ENCODE measurements at places on chromosomes 7 and 10.
A peak's percentile ranks its signal among the peaks of the same experiment; 100 is the strongest.

GRCh38 chr10:73639286-73639685 is 2.0 kb downstream of the MYOZ1 start:
- DNase-seq = no peak

DNA sequence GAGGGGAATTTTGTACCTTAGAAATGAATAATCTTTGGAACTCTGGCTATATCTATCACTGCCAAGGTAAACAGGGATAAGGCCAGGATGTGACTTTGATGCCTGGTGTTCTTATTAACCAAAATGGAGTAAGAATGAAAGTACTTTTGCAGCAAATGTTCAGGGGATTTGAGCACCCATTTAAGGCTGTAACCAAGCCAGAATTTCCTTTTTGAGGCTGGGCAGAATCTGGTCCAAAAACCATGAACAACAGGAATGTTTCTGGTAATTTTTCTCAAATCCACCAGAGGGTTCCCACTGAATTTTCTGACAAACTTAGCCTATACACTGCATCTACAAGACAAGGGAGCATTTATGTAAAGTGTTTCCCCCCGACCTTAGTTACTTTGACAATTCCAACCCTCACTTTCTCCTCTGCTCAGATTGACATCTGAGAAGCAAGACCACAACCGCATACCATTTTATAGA is 120.6 kb downstream of the BAMBI start:
- DNase-seq = no peak

GRCh38 chr7:14630048-14630447 is 272.5 kb downstream of the DGKB start:
- peak; percentile 8 for DNase-seq

DNA sequence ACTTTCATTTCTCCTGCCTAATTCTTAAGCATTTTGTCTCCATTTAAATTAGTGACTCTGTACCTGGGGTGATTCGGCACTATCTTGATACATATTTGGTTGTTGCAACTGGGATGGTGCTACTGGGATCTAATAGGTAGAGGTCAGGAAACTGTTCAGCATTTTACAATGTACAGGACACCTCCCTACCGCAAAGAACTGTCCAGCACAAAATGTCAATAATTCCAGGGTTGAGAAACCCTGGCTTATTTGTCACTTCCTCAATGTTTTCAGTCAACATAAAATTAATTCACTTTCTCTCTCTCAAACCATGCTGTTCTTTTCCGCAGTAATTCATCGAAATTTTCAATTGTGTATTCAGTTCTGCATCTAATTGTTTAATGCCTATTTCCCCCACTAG is 151.4 kb upstream of the CALCR start:
- DNase-seq = no peak

DNA sequence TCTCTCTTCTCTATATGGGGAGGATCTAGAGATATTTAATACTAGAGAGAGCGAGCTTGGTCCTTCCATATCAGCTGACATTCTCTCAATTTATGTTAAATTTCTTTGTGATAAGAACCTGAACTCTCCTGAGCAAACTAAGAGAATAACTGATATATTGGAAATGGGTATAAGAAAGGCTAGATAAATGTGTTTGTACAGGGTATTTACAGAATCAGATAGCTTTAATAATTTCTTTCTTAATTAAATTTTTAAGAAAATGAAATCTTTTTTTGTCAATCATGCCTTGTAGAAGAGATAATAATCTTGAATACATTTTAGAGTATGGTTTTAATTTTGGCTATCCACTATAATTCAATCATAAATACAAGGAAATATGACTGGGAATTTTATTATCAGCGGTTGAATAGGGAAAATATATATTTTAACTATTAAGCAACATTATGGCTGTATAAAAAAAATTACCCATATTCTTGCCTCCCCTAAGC is 58.7 kb downstream of the ANKIB1 start:
- no peak for DNase-seq

DNA sequence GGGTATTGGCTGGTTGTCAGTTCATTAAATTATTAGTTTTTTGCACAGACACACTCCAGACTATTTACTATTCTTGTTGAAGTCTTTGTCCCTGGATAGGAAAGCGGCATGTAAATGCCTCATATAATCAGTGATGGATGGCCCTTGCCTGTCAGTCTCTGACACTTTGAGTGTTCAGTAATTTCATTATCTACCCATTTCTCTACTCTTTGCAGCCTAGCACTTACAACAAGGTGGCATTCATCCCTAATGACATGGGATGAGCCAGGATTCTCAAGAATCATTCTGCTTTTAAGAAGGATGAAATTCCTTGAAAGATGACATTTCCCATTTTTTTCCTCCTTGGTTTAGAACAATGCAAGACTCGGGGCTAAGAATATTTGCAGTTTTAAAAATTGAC is 155.7 kb downstream of the SORCS3 start:
- no peak for DNase-seq

DNA sequence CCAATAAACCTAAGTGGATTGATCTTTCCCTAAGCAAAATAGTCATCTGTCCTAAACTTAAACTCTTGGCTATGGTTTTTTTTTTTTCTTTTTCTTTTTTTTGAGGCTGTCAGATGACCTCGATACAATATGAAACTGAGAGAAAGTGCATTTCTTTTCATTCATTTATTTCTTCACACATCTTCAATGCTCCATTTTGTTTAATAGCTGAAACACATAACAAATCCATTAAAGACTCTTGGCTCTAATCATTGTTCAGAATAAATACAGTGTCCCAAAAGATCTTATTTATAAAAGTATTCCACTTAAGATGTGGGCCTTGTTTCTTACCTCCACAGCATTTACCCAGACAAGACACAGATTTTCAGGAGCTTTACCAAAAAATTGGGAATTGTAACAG is 195.5 kb downstream of the TRIL start:
- no peak for DNase-seq

DNA sequence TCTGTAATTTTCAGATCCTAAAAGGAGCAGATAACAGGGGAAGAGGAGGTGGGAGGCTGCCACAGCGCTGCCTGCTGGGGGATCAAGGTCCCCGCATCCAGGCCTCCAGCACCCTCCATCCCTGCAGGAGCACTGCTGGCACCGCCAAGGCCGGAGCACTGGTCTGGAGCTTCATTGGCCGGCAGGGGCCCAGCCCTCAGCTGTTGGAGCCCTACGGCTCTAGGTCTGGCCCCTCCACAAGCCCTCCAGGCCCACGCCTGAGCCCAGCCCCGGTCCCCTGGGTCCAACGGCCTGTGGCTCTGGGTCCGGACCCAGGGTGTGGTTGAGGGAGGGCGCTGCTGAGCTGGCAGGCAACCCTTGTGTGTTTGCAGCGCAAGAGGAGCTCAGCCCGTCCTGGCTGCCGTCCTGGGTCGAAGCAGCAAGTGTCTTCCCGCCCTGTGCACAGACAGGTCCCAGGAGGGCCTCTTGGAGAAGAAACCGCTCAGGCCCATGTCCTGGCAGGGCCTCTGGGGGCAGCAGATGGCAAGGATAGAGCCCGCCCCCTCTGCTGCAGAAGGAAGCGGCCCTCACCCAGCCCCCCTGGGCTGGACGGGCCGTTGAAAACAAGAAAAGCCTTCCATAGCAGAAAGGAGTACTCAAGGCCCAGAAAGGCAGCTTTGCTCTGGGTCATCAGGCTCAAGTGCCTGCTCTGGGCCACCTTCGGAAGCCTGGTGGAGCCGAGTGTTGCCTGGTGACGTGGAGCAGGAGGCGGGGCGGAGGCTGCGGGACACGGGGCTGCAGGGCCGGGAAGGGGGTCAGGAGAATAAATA is 54.3 kb upstream of the TNRC18 start:
- peak; percentile 72 for DNase-seq

GRCh38 chr7:80134115-80134535 is 506 bp upstream of the GNAI1 start:
- no peak for DNase-seq

DNA sequence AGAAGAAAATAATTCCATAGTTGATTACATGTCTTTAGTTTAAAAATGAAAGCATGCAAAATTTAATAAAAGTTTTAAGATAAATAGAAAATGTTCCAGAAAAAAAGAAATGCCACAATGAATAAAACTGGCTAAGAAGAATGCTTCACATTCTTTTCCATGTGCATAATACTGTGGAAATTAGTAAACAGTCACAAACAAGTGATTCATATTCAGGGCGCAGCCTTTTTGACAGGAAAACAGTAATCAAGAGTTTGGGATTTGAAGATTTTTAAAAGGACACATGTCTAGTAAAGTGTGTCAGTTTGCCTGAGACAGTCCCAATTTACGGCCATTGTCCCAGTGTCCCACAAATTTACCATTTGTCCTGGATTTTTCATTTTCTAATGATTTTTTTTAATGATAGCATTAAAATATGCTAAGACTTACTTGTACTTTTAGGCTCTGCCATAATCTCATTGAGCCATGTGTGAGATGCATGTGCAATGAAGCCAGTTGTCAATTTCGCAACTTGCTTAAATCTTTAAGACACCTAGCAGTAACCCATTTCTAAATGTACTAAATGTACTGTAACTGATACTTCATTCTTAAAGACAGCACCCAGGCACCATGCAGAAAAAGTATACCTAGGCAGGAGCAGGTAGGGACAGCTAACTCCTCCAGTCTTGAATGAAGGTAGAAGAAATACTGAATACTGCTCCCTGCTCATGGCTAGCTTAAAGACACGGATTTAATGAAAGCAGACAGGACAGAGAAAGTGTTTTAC is 46.9 kb downstream of the ZNF438 start:
- DNase-seq = no peak

DNA sequence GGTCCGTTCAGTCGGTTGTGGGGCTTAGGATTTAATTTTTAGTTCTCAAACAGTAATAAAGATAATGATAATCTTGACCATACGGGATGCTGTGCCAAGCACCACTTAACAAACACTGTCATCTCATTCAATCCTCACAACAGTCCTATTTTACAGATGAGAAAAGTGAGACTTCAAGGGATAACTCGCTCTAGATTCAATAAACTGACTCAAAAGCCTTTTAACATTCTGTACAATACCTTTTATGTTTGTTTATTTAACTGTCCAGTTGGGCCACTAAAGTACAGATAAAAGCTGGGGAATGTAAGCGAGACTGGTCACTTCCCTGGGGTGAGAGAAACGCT is 437 bp upstream of the CFAP69 start:
- DNase-seq = no peak

DNA sequence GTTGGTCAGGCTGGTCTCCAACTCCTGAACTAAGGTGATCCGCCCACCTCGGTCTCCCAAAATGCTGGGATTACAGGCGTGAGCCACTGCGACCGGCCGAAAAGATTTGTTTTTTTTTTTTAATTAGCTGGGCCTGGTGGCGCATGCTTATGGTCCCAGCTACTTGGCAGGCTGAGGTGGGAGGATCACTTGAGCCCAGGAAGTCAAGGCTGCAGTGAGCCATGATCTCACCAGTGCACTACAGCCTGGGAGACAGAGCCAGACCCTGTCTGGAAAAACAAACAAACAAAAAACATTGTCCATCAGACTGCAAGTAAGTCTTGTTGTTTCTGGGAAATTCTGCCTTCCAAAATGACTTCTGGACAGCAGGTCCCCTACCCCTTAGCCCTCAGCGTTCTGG is 16.3 kb upstream of the ZNF212 start:
- DNase-seq = no peak

GRCh38 chr7:30971440-30971839 is 7.7 kb downstream of the GHRHR start:
- no peak for DNase-seq

DNA sequence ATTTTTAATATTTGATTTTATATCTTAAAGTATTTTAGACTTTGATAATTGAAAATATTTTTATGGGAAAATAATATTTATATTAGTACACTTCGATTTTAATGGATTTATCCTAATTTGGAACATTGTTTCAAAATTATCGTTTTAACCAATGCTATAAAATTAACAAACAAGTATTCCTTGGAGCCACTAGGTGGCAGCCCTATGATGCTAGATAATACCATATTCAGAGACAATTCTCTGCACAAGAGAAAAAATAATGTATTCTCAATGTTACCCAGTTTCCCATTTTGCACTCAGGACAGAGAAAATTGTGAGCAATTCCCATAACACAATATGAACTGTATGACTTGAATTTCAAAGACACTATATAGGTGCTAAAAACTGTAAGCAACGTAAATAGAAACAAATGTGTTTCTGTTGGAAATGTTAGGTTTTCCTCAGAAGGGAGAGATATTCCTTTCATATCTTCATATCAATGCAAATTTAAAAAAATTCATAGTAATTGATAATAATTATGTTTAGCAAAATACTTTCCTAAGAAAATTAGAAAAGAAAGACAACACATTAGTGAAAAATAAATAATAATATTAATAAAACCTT is 237.8 kb downstream of the SEMA3E start:
- DNase-seq = peak; percentile 8

- no peak for DNase-seq
These were observed 48.3 kb upstream of the PITRM1 start for GRCh38 chr10:3220853-3221252.

DNA sequence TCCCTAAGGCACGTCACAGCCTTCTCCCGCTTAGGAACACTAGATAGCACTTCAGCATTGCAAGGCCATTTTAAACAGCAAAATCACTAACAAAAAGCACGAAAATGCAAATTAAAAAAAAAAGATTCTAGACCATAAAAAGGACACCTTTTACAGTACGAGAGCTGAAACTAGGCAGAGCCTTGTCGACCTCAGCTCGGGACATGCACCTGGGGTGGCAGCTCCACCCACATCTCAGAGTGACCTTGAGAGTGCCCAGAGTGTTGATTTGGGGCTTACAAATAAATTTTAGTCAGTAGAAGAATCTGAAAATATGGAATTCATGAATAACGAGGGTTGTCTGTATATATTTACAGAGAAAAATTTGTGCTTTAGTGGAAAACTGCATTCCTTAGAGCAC is 1.1 kb downstream of the MRPS24 start:
- no peak for DNase-seq

DNA sequence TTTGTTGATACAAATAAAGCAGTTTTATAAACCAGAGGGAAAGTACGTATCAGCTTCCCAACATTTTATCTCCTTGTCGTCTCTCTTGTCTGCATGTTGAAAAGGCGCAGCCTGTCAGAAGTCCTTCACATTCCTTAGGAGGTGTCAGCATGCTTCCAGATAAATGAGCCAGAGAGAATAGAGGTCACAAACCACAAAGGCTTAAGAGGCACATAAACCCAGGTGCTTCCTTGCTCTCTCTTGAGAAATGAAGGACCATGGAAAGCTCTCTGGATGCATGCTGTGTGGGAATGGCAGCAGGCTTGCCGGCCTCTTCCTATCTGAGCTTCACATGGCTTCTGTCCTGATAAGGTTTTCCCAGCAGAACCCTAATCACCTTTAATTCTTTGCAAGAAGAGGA is 448.5 kb downstream of the XPNPEP1 start:
- no peak for DNase-seq

DNA sequence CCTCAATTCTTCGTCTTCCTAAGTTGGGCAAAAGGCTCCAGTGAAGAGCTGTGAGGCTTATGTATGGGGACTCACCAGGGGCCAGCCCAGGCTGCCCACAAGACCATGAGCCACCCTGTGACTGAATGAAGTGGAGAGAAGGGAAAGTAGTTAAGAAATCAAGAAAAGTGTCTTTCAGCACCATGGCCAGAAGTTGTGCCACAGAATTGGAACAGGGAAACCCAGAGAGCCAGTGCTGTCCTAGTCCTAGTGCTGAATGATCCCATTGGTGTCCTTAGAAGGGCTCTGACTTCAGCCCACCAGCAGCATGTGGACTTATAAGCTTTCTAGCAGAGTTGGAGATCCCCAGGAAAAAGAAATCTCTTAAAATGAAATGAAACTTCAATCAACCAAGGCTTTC is 37.0 kb upstream of the CCSER2 start:
- DNase-seq = no peak

All from GM10248 (cell line).